ENCODE measurements at places on chromosomes 1 and 21.

DNA sequence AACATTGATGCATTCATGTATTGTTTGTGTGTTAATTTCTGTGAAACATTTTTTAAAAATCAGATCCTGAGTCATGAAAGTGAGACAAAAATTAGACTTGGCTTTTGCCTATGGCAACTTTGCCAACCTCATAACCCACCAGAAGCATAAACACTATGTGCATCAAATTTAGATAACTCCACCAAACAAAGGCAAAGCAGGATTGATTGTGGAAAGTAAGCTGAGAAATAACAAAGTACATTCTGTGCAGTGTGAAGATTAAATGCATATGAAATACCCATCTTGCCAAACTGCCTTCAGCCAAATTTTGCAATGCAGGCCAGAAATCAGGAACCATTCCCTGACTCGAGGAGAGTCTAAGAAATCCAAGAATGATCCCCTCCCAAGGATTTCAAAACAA, 493.4 kb downstream of the AJAP1 start:
- no peak for DNase-seq

DNA sequence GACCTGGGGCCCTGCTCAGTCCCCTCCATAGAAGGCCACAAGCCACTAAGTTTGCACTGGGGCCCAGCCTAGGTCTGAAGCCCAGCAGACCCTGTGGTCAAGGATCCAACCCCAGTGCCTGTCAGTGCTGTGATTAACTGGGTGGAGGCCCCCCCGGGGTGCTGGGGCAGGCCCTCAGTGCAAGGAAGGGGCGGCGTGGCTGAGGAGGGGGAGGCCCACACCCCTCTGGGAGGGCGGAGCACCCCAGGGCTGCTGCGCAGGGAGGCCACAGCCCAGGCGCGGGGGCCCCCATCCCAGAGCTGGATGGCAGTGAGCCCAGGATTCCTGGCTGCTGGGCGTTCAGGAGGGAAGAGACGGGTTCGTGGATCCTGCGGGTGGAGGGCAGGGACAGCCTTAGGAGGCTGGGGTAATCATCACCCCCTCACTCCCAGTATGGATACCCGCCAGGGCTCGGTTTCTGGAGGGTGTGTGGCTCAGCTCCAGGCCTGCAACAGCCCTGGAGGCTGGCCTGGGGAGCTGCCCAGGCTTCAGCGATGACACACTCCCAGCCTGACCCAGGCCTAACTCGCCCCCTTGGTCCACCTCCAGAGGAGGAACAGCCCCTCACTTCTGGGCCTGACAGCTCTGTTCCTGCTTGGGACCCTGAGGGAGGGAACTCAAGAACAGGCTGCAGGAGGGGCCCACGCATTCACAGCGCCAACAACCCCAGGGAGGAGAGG, 890 bp downstream of the GJC2 start:
- DNase-seq, result no peak

DNA sequence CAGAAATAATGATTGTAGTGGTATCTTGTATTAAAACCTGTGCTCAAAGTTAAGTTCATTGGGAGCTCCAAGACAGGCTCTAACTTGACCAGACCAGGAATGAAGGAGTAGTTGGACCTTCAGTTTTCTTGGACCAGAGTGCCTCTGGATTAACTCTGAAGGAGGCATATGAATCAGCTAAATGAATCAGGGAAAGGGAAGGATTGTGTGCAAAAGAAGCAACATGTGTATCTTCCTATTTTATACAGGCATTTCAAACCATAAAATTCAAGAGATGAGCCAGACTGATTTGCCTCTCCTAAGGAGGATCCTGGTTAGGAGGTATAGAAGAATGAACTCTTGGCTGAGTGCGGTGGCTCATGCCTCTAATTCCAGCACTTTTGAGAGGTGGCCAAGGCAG, 71.4 kb downstream of the CC2D1B start:
- no peak for DNase-seq

GRCh38 chr21:45018131-45019075, 56.0 kb upstream of the ADARB1 start:
- no peak for DNase-seq

GRCh38 chr1:173523329-173523728, 46.2 kb downstream of the PRDX6 start:
- no peak for DNase-seq
